NCI-H82 (cell line): ENCODE measurements at places on chromosomes 3 and 15.
A peak's percentile ranks its signal among the peaks of the same experiment; 100 is the strongest.

- no peak for DNase-seq
These were observed 241.4 kb downstream of the GABRB3 start for GRCh38 chr15:26531489-26531888.

GRCh38 chr3:13470894-13471574 lies 9.1 kb upstream of the HDAC11 start:
- no peak for DNase-seq

DNA sequence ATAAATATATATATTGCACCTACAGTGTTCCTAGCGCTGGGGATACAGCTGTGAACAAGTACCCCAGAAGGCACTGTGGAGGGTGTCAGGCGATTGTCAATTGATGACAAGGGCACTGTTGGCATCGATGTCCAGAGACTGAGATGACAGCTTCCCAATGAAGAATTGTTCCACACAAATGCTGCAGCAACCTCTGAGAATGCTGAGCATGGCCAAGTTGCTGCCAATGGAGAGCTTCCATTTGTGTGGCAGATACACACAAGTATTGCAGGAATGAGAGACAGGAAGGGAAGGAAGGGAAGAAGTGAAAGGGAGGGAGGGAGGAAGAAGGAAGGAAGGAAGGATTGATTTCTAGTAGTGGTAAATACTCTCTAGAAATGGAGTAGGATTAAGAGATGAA lies 21.9 kb downstream of the LRTM1 start:
- DNase-seq, result no peak

GRCh38 chr3:23964537-23965235 lies 19.6 kb downstream of the NR1D2 start:
- no peak for DNase-seq

DNA sequence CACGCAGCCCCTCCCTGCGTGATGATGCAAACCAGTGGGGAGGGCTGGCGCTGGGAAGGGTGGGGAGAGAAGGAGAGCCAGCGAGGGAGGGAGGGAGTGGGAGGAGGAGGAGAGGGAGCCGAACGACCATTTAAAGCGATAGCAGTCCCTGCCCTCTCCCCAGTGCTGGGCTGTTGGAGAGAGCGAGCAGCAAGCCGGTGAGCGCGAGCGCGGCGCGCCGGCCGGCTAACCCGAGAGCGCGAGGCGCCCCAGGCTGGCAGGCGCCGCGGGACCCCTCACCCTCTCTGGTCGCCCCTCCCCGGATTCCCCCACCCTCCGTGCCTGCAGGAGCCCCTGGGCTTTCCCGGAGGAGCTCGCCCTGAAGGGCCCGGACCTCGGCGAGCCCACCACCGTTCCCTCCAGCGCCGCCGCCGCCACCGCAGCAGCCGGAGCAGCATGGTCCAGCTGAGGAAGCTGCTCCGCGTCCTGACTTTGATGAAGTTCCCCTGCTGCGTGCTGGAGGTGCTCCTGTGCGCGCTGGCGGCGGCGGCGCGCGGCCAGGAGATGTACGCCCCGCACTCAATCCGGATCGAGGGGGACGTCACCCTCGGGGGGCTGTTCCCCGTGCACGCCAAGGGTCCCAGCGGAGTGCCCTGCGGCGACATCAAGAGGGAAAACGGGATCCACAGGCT lies at the start of gene GRM7:
Gene GRM7, plus strand, starts transcription at position 162 of the 671 bp plus-strand sequence.
- DNase-seq, result peak; percentile 35

DNA sequence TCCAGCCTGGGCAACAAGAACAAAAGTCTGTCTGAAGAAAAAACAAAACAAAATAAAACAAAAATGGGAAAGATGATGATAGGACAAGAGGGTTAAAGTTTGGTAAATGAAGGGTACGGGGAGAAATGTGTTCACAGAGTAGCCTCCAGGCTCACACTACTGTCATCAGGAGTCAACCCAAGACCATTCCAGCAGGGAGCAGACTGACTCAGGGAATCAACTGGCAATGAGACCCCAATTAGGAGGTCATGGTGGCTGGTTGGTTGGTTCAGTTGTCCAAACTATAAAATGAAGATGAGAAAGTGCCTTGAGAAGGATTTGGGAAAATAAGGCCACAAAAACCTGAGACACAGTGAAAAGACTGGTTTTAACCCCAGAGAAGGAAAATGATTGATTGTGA lies 51.8 kb downstream of the KLHL6 start:
- DNase-seq, result peak; percentile 35

- DNase-seq, result no peak
These were observed 47.2 kb downstream of the MEIS2 start for GRCh38 chr15:37053166-37053565.

DNA sequence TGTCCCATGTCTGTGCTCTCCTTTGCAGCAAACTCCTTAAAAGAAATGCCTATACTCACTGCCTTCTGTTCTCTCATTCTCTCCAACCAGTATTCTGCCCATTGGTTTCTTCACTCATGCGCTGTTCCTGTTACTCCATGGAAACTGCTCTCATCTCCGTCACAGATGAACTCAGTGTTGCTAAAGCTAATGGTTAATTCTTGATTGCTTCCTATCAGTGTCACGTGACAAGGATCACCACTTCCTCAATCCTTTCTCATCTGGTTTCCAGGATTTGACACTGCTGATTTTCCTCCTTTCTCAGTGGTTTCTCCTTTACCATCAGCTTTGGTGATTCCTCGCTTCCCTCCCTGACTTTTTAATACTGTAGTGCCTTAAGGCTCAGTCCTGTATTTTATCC lies 2.6 kb downstream of the DPH3 start:
- no peak for DNase-seq

- peak; percentile 63 for DNase-seq
These were observed 288.8 kb downstream of the FEZF2 start for GRCh38 chr3:62084558-62084957.

DNA sequence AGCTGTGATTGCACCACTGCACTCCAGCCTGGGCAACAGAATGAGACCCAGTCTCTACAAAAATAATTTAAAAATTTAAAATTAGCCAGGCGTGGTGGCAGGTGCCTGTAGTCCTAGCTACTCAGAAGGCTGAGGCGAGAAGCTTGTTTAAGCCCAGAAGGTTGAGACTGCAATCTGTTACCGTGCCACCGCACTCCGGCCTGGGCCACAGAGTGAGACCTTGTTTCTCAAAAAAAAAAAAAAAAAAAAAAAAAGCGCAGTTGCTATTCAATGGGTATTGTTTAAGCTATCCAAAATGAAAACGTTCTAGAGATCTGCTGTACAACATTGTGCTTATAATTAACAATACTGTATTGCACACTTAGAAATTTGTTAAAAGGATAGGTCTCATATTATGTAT lies 24.0 kb downstream of the ZNF148 start:
- DNase-seq, result no peak

- DNase-seq, result peak; percentile 11
These were observed 253.7 kb downstream of the IL5RA start for GRCh38 chr3:2856138-2857133.

- DNase-seq, result peak; percentile 4
These were observed 34.3 kb downstream of the IRAK2 start for GRCh38 chr3:10198761-10199649.

- no peak for DNase-seq
These were observed 101.4 kb downstream of the FNDC3B start for GRCh38 chr3:172140499-172141391.

- DNase-seq, result no peak
These were observed 7.0 kb downstream of the B2M start for GRCh38 chr15:44718180-44718926.

GRCh38 chr3:32089476-32089875 lies 16.9 kb upstream of the GPD1L start:
- DNase-seq, result no peak

DNA sequence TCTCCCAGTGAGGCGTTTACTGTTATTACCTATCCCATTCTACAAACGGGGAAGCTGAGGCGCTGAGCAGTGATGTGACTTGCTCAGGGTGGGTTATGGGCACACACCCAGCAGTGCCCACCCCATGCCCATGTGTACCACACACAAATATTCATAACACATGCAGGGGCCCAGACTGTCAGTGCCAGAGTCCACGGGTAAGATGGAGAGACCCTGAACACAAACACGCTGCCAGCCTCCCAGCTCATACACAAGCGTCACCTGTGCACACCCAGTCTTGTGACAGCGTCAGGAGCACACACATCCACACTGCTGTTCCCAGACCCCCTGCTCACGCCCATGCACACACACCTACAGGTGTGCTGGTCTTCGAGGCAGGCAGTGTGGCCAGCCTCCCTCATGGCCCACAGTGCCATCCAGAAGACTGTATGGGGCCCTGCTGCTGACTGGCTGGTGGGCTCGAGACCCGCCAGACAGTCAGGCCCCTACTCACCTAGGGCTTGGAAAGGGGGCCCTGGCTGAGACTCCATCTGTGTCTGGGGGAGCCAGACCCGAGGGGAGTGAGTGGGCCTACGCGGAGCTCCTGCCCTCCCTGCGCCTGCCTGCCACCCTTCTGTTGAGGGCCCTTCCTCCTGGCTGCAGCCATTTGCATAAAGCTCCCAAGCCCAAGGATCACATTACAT lies 39.4 kb downstream of the DNAJB8 start:
- DNase-seq, result no peak

- DNase-seq, result no peak
These were observed 86.9 kb downstream of the ATP1B3 start for GRCh38 chr3:141963301-141963700.

- no peak for DNase-seq
These were observed 823.0 kb downstream of the CADM2 start for GRCh38 chr3:85781806-85782205.

DNA sequence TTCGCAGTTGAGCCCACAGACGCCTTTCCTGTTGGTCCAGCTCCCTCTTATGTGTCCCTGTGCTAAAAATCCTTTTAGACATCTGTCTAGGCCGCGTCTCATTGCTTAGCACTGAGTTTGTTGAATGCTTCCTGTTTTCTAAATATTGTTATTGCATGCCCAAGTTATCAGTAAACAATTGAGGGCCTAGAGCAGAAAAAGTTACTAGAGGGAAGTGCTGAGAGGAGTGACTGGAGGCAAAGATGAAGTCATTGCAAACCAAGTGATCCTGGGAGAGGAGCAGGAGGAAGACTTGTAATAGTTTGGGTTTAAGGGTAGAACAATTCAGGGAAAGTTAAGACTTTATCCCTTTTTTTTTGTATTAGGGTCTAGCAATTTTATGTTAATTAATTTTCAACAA lies 88.1 kb downstream of the DCUN1D1 start:
- no peak for DNase-seq

GRCh38 chr15:34651997-34652725 lies 68.7 kb upstream of the GOLGA8B start:
- DNase-seq, result no peak

DNA sequence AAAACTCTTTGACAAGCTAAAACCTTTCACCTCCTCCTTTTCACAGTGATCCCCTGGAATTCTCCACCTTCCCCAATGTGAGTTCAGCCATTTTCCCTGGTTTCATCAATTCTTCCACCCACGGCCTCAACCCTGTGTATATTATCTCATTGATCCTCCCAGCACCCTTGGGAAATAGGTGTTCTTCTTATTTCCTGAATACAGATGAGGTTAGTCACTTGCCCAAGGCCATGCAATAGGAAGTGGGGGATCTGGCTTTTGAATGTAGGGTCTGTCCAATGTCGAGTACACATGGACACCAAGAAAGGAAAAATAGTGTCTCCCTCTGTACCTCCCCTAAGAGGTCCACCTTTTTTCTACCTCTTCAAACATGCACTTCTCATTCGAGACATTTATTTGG lies 262.8 kb upstream of the ST8SIA2 start:
- DNase-seq, result no peak

GRCh38 chr3:65436580-65436979 lies 602.1 kb downstream of the MAGI1 start:
- DNase-seq, result peak; percentile 52

DNA sequence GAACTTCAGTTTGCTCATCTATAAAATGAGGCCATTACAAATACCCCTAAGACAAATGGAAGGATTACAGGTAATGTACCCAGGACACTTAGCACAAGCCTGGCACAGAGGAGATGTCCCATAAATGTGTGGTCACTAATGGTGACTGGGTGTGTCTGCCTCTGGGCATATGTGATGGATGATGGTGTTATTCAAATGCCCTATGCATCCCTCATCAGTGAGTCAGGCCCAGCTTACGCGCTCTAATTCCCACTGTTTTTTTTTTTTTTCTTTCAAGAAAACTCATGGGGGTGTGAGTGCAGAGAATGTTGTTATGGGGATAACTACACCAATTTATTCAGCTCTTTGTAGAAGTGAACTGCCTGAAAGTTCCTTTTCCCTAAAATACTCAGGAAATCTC lies 23.6 kb upstream of the KIF23 start:
- DNase-seq, result no peak

GRCh38 chr3:36560685-36561084 lies 180.4 kb downstream of the STAC start:
- DNase-seq, result no peak

DNA sequence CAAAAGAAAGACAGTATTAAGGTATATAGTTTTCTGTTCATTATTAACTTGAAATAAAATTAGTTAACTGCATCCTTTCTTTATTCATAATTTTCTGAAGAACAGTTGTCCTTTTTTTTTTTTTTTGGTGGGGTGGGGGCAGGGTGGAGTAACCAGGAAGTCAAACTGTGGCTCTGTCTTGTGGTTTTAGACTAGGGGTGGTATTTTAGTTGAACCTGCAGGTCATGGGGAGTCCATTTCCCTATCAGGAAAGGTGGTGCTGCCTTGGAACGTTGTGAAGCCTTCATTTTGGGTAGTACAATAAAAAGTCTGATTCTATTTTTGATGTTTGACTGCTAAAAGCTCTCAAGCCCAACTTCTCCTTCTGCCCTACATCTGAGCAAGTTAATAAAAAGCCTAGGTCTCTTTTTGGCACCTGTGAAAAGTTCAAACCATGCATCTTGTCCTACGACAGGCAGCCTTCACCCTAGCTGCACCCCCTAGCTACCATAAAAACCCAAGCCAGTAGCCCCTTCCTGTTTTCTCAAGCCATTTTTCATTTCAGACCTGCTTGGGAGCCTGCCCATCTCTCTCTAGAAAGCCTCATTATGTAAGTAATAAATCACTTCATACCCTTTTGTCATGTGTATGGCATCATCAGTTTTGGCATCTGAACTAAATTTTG lies 31.2 kb upstream of the RIOX2 start:
- DNase-seq, result no peak

DNA sequence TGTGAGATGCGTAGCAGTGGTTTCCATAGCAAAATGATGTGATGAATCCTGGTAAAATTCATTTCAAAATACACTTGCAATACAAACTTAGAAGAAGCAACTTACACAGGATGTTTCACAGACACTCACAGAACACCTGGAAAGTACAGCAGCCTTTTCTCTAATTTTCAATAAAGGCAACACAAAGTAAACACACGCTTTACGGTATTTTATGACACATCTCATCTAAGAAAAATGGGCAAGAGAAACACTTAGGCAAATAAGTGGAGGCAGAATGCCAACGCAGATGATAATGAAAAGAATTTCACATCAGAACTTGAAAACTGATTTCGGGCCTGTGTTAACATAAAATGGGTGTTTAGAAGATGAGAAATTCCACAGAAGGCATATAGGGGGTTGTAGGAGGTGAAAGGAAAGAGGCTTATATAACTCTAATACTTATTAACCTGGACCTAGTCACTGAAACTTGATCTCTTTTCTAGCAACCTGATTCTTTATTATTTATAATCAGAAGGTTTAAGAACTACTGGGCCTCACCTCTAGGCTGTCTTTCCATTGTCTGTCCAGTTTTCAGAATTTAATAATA lies 25.6 kb upstream of the MAP3K13 start:
- DNase-seq, result peak; percentile 64
